ENCODE measurements at places on chromosomes 16 and 17.

DNA sequence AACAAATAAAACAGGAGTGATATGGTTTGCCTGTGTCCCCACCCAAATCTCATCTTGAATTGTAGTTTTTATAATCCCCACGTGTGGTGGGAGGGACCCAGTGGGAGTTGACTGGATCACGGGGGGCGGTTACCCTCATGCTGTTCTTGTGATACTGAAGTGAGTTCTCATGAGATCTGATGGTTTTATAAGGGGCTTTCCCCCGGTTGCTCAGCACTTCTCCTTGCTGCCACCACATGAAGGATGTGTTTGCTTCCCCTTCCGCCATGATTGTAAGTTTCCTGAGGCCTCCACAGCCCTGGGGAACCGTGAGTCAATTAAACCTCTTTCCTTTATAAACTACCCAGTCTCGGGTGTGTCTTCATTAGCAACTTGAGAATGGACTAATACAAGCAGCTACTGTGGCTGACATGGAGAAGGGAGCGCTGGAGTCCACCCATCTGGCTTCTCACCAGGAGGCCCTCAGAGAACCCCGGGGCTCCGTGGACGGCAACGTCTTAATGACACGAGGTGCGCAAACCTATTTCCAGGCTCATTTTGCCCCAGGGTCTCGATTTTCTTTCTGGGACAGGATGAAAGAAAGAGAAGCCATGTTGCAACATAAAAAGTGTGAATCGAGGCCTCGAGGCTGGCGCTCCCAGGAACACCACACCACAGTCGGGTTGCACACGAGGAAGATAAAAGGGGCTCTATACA lies 129.5 kb downstream of the DYNLRB2 start:
- no peak for DNase-seq

GRCh38 chr17:62309396-62309795 lies 71.0 kb upstream of the EFCAB3 start:
- no peak for DNase-seq

DNA sequence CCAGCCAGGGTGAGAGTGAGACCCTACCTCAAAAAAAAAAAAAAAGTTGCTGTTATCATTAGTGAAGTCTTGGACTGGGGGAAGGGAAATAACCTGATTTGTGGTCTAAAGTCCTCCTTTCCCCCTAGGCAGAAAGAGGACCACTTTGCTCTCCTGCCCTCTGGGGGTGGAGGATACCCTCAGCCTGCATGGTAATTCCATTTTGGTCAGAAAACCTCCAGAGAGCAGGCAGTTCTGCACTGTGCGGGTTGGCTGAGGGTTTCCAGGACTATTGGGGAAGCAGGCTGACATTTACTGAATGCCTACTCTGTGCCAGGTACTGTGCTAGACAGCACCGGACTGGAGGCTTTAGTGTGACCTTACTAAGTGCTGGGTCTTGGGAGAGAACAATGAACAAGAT lies 2.6 kb downstream of the ADAP2 start:
- DNase-seq = no peak

GRCh38 chr16:8928467-8928957 lies 35.2 kb downstream of the USP7 start:
- DNase-seq = no peak

GRCh38 chr16:68037841-68038597 lies 14.9 kb downstream of the DUS2 start:
- no peak for DNase-seq

GRCh38 chr17:77735081-77735565 lies 223.4 kb upstream of the TNRC6C start:
- peak; percentile 59 for DNase-seq

DNA sequence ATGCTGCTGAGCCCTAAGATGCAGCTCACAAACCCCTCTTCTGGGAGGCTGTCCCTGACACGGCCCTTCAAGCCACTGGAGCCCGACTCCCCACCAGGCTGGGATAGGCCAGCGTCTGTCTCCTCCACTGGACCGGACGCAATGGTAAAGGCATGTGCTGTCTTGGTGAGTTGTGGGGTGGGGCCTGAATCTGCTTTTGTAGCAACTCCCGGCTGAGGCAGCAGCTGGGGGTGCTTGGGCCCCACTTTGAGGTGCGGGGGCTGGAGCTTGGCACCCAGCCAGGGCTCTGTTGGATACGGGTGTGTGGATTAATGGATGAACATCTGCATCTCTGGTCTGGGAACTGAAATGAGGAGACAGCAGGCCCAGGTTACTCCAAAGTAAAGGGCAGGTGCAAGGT lies 3.5 kb upstream of the NLRC3 start:
- DNase-seq = no peak

- peak; percentile 3 for DNase-seq
Measured at GRCh38 chr17:62902531-62903220, 63.4 kb upstream of the TANC2 start.

- DNase-seq = no peak
Measured at GRCh38 chr16:3248596-3248995, 7.8 kb downstream of the MEFV start.

GRCh38 chr17:17349724-17350106 lies 46.5 kb downstream of the NT5M start:
- no peak for DNase-seq

GRCh38 chr17:40168262-40168832 lies 8.9 kb upstream of the RAPGEFL1 start:
- peak; percentile 49 for DNase-seq

GRCh38 chr17:4782652-4783051 lies 3.5 kb downstream of the VMO1 start:
- no peak for DNase-seq

DNA sequence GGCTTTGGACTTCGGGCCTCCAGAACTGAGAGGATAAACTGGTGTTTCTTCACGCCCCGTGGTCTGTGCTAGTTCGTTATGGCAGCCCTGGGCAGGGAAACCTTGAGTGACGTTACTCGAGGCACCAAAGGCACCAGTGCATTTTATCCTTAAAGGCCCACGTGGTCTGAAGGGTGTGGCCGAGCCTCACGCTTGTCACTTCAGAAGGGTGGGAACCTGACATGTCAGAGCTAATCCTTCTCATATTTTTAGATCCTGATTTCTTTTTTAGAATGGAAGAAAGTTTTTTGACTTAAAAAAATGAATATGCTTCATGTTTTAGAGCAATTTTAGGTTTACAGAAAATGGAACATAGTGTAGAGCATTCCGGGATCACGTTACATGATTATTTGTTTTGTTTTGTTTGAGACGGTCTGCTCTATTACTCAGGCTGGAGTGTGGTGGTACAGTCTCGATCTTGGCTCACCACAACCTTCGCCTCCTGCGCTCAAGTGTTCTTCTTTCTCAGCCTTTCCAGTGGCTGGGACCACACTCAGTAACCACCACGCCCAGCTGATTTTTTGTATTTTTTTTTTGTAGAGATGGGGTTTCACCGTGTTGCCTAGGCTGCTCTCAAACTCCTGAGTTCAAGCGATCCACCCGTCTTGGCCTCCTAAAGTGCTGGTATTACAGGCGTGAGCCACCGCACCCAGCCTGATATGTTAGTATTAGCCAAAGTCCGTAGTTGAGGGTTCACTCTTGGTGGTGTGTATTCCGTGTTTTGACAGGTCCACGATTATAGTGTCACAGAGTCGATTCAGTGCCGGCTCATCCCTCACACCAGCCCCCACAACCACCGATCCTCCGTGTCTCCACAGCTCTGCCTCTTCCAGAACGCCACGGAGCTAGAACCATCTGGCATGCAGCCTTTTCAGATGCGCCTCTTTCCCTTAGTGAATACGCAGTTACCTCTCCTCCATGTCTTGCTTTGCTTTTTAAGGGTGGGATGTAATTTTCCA lies 47.9 kb downstream of the RAB11FIP3 start:
- DNase-seq = no peak

DNA sequence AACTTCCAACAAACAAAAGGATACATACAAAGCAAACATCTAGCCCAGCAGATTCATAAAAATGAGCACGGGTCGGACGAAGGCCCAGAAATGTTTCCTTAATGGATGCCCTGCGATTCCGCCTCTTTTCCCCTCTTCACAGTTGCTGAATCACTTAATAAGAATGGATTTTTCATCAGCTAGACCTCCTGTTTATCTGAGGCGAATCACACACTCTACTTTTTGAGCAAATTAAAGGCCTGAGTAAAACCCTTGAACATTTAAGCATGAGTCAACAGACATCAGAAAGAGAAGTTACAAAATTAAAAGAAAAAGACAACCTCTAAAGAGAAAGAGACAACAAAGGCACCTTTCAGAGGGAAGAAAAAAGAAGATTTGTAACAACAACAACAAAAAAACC lies 44.7 kb downstream of the HS3ST3A1 start:
- DNase-seq = no peak

Data from COR-L47 (cell line).